ENCODE measurements at places on chromosomes 6 and 20.

GRCh38 chr6:164692772-164693510 is 616.5 kb downstream of the C6orf118 start:
- H3K36me3 ChIP-seq = no peaks in the 10 kb centered on the region
- H3K4me3 ChIP-seq = no peak overlapping the region
- no peak for DNase-seq
- no peaks in the 10 kb centered on the region for H3K27me3 ChIP-seq
- no peaks in the 10 kb centered on the region for H3K4me1 ChIP-seq
- H3K27ac ChIP-seq = no peak overlapping the region

DNA sequence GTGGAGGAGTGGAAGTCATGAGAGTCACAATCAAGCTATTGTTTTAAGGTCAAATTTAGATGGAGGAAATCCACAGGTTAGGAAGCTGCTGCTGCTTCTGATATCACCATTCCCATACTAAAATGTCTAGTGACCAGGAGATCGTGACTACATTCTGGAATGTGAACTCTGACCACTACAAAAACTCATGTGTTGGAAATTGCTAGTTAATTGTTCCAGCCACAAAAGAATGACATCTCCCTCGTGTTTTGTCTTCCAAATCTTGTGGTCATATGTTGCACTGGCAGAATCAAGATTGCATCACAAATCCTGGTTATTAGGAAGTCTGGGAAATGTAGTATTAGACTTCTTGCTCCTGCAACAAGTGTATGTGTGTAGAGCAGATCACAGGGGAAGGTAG is 441.9 kb downstream of the CD109 start:
- H3K27me3 ChIP-seq = no peaks in the 10 kb centered on the region
- DNase-seq = no peak
- peaks cover 8% of the 10 kb centered on the region for H3K4me1 ChIP-seq
- H3K4me3 ChIP-seq = no peak overlapping the region

GRCh38 chr20:63097336-63097831 is 90.6 kb upstream of the BHLHE23 start:
- peaks cover 7% of the 10 kb centered on the region for H3K4me1 ChIP-seq
- no peak overlapping the region for H3K27ac ChIP-seq
- peaks cover 53% of the 10 kb centered on the region for H3K27me3 ChIP-seq
- H3K36me3 ChIP-seq = no peaks in the 10 kb centered on the region

- no peak overlapping the region for H3K27ac ChIP-seq
- no peaks in the 10 kb centered on the region for H3K36me3 ChIP-seq
- no peak overlapping the region for H3K4me3 ChIP-seq
- H3K4me1 ChIP-seq = peaks cover 7% of the 10 kb centered on the region
- H3K27me3 ChIP-seq = no peaks in the 10 kb centered on the region
These were observed 162.7 kb upstream of the SGK1 start for GRCh38 chr6:134480593-134480992.
